AG10803 (cell line): ENCODE measurements at places on chromosomes 3 and 15.

- DNase-seq = peak; percentile 91
Observed at GRCh38 chr3:98972155-98972554, 70.7 kb upstream of the DCBLD2 start.

GRCh38 chr3:50415816-50416215 is 56.5 kb upstream of the TMEM115 start:
- DNase-seq = no peak

- no peak for DNase-seq
Observed at GRCh38 chr3:178671377-178671776, 135.1 kb downstream of the KCNMB2 start.

- DNase-seq = peak; percentile 44
Observed at GRCh38 chr3:177465257-177465642, 268.0 kb upstream of the TBL1XR1 start.

GRCh38 chr15:60744826-60745460 is 266.0 kb upstream of the ICE2 start:
- DNase-seq = peak; percentile 8

- DNase-seq = no peak
Observed at GRCh38 chr3:48716508-48716981, 476 bp downstream of the IP6K2 start.

DNA sequence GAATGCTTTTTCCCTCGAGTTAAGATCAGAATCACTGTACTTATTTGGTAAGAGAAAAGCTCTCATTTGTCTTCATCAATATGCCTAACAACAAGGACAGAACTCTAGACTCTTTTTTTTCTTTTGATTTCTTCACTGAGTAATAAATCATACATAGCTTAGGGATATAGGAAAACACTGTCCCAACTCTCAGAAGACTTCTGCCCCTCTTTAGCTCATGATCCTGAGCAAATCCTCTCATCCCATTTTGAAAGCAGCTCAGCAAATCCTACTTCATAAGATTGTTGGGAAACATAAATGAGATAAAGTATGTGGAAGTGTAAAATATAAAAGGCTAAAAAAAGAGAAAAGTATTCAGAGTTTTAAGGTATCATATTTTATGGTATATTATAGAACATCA is 141.7 kb downstream of the ATP8B4 start:
- no peak for DNase-seq

DNA sequence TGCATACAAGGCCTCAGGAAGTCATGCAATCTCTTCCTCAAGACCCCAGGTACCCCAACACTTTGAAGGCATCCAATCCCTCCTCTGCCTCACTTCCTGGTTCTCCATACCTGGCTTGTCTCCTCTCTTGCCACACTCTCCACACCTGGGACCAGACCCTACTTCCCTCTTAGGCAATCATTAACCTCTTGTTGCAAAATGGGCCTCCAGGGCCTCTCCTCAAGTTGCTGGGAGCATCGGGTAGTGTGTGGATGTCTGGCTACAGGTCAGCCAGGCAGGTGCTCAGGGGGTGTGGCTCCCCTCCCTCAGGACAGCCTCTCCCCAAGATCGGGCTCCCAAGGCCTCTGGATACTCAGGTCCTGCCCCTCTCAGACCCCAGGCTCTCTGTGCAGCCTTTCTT is 8.6 kb downstream of the PLA2G4E start:
- DNase-seq = no peak

DNA sequence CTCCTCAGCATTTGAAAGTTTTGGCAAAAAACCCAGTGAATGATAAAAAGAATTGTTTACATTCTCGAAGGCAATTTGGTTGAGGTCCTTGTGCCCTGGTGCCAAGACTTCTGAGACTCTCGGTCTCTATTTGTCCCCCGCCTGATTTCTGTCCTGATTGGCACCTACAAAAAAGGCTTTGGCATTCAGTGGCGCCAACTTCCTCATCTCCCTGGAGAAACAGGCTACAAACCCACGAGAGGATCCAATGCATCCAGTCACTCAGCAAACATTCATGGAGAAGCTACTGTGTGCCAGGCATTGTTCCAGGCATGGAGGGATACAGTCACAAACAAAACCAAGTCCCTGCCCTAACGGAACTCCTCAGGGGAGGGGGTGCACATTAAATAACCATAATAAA is 42.7 kb downstream of the HES1 start:
- DNase-seq = no peak

GRCh38 chr3:194322678-194323211 is 28.4 kb downstream of the CPN2 start:
- DNase-seq = peak; percentile 43

DNA sequence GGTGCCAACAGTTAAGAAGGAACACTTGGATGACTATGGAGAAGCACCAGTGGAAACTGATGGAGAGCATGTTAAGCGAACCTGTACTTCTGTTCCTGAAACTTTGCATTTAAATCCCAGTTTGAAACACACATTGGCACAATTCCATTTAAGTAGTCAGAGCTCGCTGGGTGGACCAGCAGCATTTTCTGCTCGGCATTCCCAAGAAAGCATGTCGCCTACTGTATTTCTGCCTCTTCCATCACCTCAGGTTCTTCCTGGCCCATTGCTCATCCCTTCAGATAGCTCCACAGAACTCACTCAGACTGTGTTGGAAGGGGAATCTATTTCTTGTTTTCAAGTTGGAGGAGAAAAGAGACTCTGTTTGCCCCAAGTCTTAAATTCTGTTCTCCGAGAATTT is 3.0 kb downstream of the SKIL start:
- DNase-seq = no peak

GRCh38 chr3:62589078-62589477 is 215.7 kb upstream of the FEZF2 start:
- DNase-seq = no peak

GRCh38 chr3:169044331-169045113 is 619.0 kb downstream of the MECOM start:
- DNase-seq = peak; percentile 70

- no peak for DNase-seq
Observed at GRCh38 chr15:72200395-72201237, 3.0 kb upstream of the GRAMD2A start.

DNA sequence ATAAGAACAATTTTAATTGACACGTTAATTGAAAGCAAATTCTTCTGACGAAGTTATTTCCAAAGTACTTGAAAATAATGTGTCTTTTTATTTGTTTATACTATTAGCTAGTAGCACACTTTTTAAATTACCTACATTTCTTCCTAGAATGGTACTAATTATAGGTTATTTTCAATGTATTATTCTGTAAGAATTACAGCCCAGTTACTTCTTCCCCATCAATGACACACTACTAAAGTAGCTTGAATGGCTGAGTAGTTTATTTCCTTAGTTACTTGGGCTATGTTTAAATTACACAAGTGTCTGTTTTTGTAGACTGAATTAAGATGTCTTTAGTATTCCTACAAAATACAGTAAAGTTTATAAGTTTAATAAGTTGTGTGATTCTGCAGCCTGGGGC is 217.6 kb upstream of the IL12A start:
- no peak for DNase-seq

DNA sequence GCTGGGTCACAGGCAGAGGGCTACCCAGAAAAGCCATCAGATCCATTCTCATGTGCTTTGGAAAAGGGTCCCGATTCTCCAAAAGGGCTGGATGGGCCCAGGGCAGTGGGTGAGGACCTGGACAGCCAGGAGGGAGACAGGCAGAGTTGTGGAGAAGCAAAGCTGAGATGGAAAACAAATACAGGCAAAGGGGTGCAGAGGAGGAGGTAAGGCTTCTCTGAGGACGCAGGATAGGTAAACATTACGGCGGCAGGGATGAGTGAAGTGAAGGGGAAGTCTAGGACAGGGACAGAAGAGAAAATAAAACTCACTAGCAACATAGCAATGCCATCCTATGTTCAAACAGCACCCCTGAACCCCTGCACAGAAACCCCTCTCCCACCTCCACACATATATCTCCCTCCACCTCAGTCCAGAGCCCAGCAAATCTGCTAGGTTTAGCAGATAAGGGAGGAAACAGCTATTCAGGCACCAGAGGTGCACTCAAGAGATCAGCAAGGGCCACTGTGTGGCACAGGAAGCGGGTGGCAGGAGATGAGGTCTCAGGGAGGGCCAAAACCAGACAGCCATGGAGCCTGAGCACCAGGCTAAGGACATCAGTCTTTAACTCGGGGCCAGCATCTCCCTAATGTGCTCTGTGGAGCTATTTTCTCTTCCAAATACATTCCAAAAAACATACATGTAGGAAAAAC is 51.3 kb downstream of the HOMER2 start:
- DNase-seq = no peak

GRCh38 chr15:64004587-64004986 is 41.7 kb downstream of the DAPK2 start:
- DNase-seq = no peak

DNA sequence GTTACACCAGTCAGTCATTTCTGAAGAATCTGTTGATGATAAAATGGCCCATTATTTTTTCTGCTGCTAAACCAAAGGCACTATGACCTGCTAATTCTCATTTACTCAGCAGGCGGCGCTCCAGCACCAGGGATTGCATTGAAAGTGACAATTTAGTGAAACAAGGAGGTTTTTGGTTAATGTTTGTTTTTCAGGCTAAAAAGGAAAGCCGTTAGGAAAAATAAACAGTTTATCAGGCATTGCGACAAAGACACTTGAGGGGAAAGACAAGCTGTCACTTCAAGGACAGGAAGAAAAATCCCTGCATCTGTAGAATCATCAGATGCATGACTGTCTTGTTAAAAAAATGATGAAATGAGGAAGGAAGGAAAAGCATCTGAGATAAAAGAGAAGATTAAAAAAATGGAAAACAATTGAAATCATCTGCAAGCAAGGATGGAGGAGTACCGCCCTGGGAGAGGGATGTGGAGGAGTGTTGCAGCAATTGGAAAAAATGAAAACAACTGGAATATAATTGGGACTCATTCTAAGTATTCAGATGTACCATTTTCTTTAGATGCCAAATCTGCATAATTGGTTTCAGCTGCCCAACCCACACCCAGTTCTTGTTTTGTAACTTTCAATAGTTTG is 54.0 kb downstream of the NR1D2 start:
- DNase-seq = peak; percentile 88

GRCh38 chr15:36109943-36110658 is 469.3 kb upstream of the CDIN1 start:
- DNase-seq = peak; percentile 63

DNA sequence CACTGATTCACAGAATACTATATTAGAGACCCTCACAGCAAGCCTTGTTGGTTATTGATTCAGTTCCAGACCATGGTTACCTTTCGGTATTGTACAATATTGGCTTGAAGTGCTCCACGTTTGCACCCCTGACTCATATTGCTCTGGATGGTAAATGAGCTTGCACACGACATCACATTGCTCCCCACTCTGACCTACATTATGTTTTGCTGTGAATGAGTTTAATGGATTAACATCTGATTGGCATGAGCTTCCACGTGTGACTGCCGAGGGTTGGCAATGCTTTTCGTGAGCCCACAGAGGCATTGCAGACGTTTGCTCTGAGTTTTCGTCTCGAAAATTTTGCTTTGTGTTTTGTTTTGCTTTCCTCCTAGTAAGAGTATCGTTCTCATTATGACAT is 225.8 kb upstream of the ICE2 start:
- no peak for DNase-seq

DNA sequence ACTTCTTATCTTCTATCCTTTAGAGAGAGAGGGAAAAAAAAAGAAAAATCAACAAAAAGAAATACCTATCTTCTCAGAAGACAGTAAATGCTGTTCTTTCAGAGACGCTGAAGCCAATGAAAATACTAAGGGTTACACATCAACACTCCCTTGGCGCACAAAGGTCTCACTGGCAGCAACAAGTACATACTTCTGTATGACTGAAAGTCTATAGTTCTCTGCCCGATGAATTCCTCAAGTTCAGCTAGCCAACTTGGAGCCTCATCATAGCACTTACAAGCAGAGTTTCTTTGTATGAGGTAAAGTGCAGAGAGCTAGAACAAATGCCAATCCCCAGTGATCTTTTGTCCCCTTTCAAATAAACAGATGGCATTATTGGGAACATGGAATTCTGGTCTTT is 62.7 kb downstream of the CPNE4 start:
- DNase-seq = peak; percentile 25

DNA sequence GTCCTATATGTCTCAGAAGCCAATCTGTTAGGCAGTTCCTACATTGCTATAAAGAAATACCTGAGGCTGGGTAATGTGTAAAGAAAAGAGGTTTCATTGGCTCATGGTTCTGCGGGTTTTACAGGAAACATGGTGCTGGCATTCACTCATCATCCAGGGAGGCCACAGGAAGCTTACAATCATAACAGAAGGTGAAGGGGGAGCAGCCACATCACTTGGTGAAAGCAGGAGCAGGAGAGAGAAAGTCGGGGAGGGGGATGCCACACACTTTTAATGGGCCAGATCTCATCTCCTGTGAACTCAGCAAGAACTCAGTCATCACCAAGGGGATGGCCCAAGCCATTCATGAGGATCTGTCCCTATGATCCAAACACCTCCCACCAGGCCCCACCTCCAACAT is 9.1 kb downstream of the SLC49A4 start:
- DNase-seq = no peak

GRCh38 chr15:44219073-44219472 is 24.0 kb upstream of the FRMD5 start:
- DNase-seq = no peak
